ENCODE measurements at places on chromosomes 3 and 15. TPM values are rescaled to one million over a fixed set of nuclear protein-coding genes. Genes with fewer than 3 reads are reported as not detected.

DNA sequence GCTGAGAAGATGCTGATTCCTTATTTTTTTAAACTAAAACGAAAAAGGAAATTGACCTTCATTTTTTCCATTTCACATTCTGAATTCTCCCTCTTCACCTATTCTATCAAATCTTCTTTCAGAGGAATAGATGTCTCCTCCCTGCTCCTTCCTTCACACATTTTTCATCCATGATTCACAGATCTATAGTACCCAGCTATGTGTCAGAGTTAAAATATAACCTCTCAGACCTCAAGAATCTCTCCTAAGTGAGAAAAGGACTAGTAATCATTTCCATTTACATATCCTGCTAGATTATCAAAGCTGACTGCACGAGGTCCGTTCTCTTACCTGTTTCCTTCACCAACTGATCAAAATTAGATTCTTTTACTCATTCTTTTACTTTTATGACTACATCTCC is 1297.6 kb upstream of the ALCAM start:
- DNase-seq: no peak

DNA sequence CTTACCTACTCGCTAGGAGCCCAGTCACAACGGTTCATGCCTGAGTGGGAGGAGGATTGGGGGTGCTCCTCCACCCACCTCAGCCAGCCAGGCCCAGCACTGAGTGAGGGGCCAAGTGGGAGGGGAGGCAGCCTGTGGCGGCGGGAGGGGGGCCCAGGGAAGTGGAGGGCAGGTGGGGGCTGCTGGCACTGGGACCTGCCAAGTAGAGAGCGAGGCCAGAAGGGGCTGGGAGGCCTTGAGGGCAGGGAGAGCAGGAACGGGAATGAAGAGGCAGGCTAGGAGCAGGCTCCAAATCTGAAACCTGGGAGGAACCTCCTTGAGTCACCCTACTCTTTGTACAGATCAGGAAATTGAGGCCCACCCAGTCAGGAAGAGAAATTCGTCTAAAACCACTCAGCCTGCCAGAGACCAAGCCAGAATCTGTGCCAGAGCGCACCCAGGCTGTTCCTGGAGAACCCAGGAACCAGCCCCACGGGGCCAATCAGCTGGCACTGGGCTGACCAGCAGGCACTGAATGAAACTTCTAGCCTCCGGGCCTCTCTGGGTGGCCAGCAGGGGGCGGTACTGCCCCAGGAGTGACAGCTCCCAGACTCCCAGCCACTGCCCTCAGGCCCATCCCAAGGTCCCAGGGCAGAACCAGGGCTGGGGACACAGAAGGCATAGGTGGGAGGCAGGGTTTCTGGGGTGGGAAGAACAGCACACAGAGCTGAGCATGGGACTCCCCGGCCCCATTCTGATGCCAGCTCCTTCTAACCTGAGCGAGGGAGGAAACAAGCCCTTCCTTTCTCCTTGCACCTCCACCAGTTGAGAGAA is 14.8 kb upstream of the CYP11A1 start:
- peak; percentile 81 for DNase-seq

DNA sequence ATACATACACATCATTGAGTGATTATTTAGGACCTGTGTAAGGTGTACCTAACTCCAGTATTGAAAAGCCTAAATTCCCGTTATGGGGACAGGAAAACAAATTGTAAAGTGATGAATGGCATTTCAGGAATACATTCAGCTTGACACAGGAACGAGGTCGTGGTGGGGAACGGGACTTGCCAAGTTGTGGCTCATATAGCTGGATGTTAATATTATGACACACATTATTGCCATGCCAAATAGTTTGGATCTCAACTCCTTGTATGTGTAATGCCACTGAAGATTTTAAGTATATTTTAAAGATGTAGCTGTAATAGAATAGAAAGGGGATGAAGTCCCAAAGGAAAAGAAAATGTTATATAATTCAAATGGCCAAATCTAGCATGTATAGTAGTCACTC is 227.2 kb upstream of the GOLIM4 start:
- no peak for DNase-seq

GRCh38 chr15:63373330-63373729 is 8.3 kb downstream of the CA12 start:
- DNase-seq: no peak

DNA sequence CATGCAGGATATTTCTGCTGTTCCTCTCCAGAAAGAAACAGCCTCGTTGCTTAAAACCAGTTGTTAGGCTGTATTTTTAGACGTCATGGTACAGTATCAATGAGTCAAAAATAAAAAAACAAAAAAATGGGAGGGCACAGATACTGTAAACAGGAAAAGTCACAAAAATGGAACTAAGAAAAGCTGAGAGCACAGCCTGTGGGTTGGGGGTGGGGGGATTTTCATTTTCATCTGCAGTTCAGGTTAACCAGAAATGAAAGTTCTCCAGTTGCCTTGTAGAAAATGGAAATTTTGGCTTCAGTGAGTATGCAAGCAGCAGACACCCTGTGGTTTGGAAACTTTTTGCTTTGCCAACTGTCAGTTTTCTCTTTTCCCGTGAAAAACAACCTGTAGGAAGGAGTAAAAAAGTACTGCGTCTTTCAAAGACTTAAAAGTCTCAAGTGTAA is 59.0 kb downstream of the FRMD4B start:
- no peak for DNase-seq

DNA sequence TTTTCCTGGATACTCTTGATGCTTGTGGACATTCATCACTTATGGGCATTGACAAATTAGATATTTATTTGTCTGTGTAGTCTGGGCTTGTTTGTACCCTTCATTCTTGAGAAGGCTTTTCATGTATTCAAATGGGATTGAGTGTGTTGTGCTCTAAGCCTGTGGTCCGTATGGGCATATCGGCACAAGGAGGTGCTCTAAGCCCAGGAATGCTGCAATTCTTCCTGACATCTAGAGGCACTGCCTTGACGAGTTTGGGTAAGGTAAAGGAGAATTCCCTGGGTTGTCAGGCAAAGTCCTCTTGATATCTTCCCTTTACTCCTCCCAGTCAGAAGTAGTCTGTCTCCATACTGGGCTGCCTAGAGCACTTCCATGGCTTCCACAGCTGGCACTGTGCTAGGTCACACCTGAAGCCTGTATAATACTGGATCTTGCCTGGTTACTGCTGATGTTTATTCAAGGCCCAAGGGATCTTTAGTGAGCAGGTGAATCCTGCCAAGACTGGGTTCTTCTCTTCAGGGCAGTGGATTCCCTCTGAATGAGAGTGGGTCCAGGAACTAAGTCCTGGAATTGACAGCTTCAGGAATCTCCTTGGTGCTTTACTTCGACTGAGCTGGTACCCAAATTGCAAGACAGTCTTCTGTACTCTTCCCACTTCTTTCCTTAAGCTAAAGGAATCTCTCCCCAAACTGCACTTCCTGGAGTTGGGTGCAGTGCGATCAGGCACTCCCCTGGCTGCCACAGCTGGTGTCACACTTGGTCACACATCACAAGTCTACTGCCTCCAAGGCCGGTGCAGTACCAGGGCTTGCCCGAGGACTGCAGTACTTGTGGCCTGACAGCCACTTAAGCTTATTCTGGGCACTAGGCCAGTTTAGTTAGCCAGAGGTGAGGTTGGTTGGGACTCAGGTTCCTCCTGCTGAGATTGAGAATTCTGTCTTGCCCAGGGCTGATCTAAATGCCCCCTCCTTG is 46.0 kb downstream of the GALK2 start:
- DNase-seq: no peak

DNA sequence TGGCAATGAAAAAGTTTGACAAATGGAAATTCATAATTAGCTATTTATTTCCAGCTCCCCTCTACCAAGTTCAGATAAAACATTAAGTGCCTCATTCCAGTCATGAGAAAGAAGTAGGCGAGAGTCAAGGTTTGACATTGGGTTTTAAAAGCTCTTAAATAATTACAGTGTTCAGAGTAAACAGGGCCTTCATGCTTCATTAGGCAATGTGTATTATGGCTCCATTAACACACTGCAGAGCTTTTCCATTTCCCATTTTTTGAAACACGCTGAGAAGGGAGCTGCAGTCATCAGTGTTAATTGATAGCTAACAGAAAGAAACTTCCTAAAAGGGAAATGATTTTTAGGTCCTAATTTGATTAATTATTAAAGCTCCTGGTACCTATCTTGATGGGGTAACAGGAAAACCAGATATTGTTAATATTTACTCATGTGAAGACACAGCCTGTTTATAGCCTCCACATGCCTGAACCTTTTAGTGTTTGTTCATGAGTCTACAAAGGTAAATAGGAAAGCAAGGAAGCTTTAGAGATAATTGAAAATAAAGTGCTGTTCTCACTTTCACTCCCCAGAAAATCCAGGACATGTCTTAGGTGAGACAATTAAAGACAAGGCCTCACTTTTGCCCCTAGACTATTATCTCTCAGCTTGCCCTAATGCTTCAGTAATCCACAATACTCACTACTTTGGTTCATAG is 28.7 kb downstream of the SST start:
- no peak for DNase-seq

Gene SLC22A14
- 0.28 TPM for total RNA-seq

DNA sequence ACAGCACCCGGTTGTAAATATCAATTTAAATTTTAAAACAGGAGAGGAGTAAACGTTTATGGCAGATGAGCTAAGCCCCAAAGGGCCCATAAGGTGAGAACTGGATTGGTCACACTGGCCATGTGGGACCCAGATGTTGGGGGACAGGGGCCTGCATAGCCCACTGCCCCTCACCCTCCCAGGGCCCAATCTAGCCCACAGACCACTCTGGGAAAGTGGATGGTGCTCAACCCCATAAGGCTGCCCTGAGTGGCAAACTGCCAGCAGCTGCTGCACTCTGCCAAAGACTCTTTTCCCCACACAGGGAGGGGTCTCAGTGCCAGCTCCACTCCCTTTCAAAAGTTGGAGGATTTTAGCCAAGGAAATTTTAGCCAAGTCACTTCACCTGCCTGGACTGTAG is 42.5 kb downstream of the CCDC12 start:
- DNase-seq: no peak

Gene NMNAT3
- 2.4 TPM for total RNA-seq

Gene MINAR1
- not detected for total RNA-seq

Gene SLC12A6
- 26.9 TPM for total RNA-seq

Gene FBXW12
- total RNA-seq: 0.55 TPM

Gene EFHB
- total RNA-seq: 1.2 TPM

GRCh38 chr15:95687686-95688085 is 642.8 kb upstream of the NR2F2 start:
- no peak for DNase-seq

DNA sequence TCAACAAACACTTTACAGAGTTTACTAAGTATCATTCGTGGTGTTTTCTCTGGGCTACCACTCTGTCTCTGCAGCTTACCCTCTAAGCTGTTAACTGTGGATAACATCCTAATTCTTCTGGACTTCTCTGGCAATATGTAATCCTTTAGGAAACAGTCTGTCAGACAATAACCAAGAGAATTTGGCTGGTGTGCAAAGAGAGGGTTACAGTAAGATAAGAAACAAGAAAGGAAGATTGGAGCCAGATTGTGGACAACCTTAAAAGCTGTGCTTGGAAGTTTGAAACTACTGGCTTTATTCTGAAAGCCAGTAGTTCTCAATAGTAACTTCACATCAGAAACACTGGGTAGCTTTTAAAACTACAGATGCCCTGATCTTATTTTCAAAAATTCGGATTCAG is 778 bp downstream of the ARL6 start:
- no peak for DNase-seq

Gene PYDC2
- not detected for total RNA-seq

Gene BCL2A1
- 1.3 TPM for total RNA-seq

GRCh38 chr15:44157679-44158078 is 37.4 kb downstream of the FRMD5 start:
- DNase-seq: no peak

DNA sequence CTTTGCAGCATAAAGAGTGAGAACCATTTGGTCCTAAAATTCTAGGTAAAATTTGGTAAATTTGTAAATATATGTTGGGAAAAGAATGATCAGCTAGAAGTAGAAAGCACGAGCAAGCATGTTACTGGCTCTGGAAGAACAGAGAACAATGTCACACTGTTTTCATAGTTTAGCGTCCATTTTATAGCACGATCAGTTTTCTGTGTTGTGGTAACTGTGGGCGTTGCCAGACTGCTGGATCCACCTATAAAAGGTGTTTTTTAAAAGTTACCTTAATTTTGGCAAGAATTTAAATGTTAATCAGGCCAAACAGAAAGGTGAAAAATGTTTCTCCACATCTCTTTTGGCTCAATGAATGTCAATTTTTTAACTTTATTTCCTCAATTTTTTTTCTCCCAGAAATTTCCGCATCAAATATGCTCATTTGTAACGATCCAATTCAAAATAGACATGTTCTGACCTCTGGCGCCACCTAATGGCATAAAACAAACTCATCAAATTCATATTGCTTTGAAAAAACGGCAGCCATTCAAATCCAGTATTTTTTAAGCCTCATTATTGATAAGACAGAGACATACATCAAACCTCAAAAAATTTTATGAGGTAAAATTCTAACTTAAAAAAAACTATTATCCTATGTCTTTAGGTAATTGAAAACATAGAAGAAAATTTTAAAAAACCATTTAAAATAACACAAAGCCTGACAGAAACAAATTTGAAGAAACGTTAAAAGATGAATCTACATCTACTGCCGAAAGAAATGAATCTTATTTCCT is 5.5 kb upstream of the GP5 start:
- DNase-seq: no peak

Gene BFSP2
- not detected for total RNA-seq

Gene SUSD5
- total RNA-seq: 9.5 TPM

- DNase-seq: peak; percentile 27
Measured at GRCh38 chr3:156816091-156816793, 9.9 kb upstream of the LEKR1 start.

DNA sequence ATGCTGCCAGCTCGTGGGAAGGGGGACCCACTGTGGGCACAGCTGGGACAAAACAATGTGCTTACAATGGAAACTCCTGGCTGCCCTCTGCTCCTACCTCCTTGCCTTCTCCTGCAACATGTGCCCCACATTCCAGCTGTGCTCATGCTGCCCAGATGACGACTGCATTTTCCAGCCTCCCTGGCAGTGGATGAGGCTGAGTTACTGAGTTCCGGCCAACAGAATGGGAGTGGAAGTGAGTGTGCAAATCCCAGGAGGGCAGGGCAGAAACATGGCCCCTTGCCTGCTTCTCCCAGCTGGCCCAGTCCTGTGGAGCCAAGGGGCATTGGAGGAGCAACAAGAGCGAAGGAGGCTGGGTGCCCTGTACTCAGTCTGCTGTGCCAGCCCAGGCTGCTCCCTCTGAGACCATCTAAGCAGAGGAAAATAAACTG is 17.1 kb downstream of the KLF15 start:
- DNase-seq: peak; percentile 11

- DNase-seq: no peak
Measured at GRCh38 chr15:55799291-55800212, 56.6 kb upstream of the PRTG start.

Data from uterus (tissue), 4 donors.